ENCODE measurements at places on chromosomes 6 and 20.
A peak's percentile ranks its signal among the peaks of the same experiment; 100 is the strongest.

- no peak for DNase-seq
Measured at GRCh38 chr6:36751091-36751490, 53.5 kb downstream of the RAB44 start.

GRCh38 chr6:126367849-126368248 lies 27.9 kb downstream of the CENPW start:
- no peak for DNase-seq

DNA sequence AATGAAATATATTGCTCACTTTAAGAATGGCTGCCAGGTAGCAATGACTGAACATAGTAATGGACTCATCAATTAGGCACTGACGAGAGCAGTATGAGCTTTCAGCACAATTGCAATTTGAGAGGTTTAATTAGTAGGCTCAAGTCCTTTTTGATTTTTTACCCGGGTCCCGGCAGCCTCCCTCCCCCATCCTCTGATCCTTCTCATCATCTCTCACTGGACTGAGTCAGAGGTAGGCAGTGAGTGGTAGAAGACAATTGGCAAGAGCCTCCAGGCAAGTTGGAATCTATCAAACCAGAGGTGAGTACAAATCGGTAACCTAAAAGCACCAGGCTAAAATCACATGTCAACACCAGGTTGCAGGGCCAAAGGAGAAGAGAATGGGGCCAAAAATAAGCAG lies 107.9 kb downstream of the DCDC2 start:
- DNase-seq, result no peak

- peak; percentile 38 for DNase-seq
Measured at GRCh38 chr20:18276821-18277220, 11.5 kb upstream of the ZNF133 start.

DNA sequence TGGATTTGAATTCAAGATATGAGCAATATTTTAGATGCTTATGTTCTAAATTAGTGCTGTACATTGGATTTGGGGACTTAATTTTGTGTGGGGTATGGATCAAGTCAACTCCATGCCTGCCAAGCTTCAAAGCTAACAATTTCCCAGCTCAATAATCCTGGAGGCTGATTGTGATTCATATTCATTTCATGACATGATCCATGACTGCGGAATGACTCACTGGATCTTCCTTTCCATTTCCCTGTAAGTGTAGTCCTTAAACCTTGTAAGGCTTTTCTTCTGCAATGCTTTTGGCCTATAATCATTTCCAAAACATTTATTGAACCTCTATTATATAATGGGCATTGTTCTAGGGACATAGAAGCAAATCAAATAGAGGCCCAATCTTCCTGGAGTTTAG lies 44.7 kb upstream of the CCN2 start:
- no peak for DNase-seq

DNA sequence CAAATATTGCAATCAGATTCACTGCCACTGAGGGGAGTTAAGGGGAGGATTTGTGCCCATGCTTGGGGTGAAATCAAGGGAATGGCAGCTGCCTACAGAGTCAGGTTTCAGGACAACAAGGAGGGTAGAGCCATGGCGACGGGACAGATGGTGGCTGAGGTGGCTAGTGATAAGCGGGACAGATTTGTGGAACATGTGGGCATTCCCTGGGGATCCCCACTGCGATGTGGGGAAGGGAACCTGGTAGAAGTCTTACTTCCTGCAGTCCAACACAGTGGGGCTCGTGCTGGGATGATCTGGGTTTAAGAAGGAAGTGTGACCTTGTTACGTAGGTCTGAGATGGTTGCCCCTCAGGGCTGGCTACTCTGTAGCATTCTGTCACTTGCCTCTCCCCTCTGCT lies 292.0 kb upstream of the JARID2 start:
- no peak for DNase-seq

DNA sequence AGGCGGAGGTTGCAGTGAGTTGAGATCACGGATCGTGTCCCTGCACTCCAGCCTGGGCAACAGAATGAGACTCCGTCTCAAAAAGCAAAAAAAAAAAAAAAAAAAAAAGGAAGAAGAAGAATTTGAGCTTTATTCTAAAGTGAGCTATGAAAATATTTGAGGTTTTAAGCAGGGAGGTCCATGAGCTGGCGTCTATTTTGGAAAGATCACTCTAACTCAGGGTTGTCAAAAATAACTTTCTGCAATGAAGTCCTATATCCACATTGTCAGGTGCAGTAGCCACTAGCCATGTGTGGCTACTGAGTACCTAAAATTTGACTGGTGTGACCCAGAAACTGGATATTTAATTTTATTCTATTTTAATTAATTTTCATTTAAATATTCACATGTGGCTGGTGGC lies 217.1 kb downstream of the PTPRT start:
- DNase-seq, result no peak

- DNase-seq, result no peak
Measured at GRCh38 chr6:43257367-43258145, 14.3 kb downstream of the TTBK1 start.

DNA sequence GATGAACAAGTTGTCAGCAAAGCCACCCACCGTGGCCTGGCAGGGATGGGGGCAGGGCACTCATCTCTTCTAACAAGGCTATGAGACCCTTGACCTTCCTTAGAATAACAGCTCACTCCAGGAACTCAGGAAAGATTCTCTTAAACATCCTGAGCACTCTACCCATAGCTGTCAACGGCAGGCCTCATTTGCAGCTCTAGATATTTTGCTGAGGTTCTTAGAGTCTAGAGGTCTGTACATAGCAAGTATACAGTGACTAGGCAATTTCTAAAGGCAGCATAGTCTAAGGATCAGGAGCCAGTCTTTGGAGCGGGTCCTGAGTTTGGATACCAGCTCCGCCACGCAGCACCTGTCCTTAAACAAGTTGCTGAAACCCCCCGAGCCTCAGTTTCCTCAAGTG lies 11.7 kb downstream of the TRERF1 start:
- no peak for DNase-seq

Measured in DMS79 (cell line).